CD4-positive, alpha-beta T cell treated with Interferon alpha-2 for 1 hour (primary cell): ENCODE measurements at places on chromosomes 6 and 20.
A peak's percentile ranks its signal among the peaks of the same experiment; 100 is the strongest.

DNA sequence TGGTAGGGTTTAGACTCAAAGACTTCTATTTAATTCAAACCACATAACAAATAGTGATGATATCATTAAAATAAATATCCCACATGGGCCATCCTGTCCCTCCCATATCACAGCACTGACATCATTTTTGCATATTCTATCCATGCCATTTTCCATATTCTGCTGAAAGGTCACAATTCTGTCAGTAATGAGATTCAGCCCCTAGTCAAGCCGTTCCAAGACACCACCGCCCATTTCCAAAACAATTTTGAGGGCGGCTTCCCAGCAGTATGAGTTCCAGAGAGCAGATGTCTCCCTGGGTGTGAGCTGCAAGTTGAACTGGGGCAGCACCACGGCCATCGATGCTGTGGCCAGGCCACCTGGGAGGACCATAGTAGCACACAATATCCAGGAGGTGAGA is 65.1 kb upstream of the PLEKHG1 start:
- DNase-seq, result no peak

- DNase-seq, result no peak
Measured at GRCh38 chr20:37382482-37383120, 36.7 kb downstream of the SRC start.

DNA sequence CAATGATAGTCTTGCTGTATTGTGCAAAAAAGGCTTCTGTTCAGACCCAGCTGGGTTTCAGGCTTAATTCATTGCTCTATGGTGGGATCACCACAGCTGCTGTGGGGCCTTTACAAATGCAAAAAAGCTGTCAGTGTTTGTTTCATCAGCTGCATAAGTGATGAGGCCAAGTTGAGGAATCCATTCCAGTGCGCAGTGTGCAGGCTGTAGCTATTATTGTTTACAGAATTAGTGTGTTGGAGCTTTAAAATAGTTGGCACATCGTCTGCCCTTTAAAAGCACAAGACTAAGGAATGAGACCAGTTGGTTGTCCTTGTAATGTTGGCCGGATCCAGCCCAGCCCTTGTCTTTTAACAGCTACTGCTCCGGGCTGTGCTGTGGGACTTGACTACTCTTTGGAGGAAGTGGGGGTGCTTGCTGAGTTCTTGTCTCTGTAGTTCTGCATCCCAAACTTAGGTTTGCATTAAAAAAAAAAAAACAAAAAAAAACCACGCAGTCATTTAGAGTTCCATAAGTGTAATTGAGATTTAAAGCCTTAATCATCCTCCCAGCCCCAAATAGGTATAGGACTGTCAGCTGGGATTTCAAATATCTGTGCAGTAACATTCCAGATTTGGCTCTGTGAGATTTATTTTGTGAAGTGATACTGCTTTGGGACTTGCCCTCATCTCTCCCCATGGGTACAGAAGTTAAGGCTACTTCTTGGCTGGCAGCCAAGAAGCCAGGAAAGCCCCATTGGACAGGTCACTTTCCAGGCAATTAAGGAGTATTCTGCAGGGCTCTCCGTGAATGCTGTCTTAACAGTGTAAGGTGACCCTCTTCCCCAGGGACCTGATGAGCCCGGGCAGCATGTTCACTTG is 19.3 kb downstream of the JARID2 start:
- DNase-seq, result no peak

DNA sequence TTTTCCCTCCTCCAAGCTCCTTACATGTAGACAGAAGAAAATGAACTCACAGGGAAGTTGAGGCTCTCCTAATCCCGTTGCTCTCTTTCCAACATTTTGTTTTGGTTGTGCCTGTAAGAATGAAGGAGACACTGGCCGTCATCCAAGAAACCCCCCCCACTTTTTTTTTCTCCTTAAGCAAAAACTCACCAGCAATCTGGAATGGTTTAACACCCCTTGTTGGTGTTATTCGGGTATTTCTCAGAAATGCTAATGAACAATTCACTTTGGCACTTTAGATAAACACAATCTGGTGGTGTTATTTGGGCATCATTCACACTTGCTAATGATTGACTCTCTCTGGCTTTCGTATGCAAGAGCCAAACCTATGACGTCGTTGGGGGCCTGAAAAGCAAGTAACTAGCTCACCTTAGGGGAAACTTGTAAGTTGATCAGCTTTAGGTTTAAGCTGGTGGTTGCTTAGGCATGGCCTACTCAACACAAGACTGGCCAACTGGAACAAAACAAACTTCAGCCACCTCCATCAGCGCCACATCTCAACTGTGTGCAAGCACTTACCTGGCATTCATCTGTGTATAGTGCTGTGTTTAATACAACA is 24.3 kb upstream of the OLIG3 start:
- DNase-seq, result no peak

GRCh38 chr6:75747152-75747992 is 1.7 kb upstream of the MYO6 start:
- no peak for DNase-seq

DNA sequence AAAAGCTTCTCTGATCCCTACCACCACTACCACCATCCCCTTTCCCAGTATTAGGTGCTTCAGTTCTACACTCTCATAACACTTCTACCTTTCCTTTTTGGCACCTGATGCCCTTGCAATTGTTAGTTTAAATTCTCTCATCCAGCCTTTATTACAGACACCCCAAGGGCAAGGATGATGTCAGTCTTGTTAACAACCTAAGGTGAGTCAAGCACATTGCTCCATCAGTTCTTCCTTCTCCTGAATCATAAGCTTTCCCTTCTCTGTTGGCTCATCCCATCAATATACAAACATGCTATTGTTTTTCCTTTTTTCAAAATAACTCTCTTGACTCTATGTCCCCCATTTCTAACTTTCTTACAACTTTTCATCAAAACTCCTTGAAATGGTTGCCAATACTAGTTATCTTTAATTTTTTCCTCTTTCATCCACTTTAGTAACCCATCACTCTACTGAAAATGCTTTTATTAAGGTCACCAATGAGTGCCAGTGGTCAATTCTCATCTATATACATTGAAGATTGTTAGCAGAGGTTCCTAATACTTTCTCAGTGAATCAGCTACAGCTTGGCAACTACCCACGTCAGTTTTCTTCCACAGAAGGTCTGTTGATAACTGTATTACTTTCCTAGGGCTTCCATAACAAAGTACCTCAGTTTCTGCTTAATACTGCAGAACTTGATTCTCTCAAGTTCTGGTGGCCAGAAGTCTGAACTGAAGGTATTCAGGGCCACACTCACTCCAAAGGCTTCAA is 97.1 kb upstream of the FLRT3 start:
- no peak for DNase-seq

GRCh38 chr6:112202639-112203341 is 51.6 kb downstream of the LAMA4 start:
- no peak for DNase-seq

- DNase-seq, result no peak
Measured at GRCh38 chr6:154506582-154506981, 3.9 kb downstream of the CNKSR3 start.

DNA sequence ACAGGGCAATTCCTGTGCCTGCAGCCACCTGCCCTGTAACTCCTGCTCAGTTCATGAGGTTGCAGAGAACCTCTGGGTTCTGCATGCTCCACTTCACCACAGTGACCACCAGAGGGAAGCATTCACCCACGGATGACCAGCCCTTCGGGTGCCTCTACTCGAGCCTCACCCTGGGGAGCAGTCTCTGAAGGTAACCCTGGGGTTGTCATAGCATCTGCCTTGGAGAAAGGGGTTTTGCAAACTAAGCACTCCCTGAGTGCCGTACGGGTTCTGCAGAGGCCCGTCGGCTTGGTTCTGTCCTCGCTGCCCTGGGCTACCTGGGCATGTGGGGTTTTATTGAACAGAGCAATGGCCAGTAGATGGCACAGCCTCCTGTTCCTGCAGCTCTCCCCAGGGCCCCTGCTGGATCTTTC is 10.2 kb upstream of the CST5 start:
- DNase-seq, result peak; percentile 72
